Mesothelial cell of epicardium (in vitro differentiated cells): ENCODE measurements at places on chromosomes 5 and 9. TPM values are rescaled to one million over a fixed set of nuclear protein-coding genes. Genes with fewer than 3 reads are reported as not detected.

The UGT3A1 gene
- total RNA-seq, result not detected in 3 replicates

The OMD gene
- not detected in 3 replicates for total RNA-seq

The FOXD4L6 gene
- total RNA-seq, result 0.53 TPM in 1 of 3 replicates, not detected in the others

GRCh38 chr5:89128092-89128491, 245.1 kb upstream of the MEF2C start:
- DNase-seq, result no peak

DNA sequence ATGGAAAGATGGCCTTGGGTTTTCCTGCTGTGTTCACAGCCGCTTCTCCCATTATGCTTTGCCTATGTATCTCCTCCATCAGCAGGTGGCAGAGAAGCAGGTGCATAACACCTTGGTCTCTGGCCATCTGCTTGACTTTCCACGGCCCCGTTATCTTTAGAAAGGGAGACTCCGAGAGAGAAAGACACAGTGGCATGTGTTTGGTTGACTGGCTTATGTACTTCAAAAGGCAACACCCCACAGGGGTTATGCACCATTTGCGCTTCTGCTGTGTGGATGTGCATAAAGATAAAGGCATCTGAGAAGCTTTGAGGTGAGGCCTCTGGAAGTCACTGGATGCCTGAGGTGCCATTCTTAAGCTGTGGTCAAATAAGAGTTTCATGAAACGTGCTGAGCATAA, 138.4 kb downstream of the EGFLAM start:
- no peak for DNase-seq
